ENCODE measurements at places on chromosomes 1 and 21.

GRCh38 chr1:3312898-3313575, 141.4 kb upstream of the ARHGEF16 start:
- DNase-seq, result peak; percentile 91

GRCh38 chr1:225835856-225836255, 25.9 kb downstream of the EPHX1 start:
- no peak for DNase-seq

- no peak for DNase-seq
Observed at GRCh38 chr21:32545948-32546441, 39.3 kb downstream of the TCP10L start.

DNA sequence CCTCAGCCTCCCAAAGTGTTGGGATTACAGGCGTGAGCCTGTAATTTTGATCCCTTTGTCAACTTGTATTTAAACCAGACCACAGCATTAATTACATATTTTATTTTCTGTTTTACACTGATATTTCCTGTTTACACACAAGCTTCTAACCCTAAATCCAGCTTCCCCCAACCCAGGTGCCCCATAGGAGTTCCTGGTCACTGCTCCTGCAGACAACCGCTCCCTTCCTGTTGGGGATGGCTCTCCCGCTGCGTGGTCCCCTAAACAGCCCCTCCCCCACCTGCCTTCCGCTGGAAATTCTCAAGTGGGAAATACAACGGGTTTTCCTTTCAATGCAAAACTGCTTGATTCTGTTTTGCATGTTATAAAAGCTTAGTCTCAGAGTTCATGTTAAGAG, 3.7 kb downstream of the CSTB start:
- DNase-seq, result peak; percentile 57

- DNase-seq, result peak; percentile 34
Observed at GRCh38 chr1:169161496-169162194, 55.2 kb downstream of the ATP1B1 start.

- no peak for DNase-seq
Observed at GRCh38 chr1:164058198-164058597, 500.8 kb upstream of the PBX1 start.

GRCh38 chr1:194256010-194256409, 1069.6 kb upstream of the B3GALT2 start:
- DNase-seq, result no peak

DNA sequence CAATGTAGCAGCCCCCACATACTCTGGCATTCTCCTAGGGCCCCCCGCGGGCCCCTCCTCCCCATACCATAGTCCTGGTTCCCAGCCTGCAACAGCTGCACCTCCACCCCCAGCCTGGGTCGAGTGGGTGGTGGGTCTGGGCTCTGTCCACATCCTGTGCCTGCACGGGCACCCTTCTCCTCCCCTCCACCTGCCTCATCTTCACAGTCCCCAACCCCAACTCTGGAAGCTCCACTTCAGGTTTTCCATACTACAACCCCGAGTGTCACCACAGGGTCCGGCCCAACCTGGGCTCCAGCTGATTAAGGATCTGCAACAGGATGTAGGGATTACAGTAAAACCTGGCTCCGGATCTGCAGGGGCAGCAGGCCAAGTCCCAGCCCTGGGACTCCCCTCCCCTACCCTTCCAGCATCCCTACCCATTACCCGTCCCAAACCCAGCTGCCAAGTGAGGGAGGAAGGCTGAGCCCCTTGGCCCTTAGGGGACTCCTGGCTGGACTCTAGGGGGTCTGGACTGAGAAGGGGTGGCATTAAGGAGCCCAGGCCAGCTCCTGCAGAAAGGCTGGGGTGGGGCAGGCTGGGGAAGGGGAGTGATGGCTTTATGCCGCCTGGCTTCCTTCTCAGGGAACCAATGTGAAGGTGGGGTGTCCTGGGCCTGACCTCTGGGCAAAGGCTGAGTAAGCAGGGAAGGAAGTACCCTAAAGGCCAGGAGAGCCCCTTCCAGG, 116.8 kb downstream of the CASZ1 start:
- no peak for DNase-seq

DNA sequence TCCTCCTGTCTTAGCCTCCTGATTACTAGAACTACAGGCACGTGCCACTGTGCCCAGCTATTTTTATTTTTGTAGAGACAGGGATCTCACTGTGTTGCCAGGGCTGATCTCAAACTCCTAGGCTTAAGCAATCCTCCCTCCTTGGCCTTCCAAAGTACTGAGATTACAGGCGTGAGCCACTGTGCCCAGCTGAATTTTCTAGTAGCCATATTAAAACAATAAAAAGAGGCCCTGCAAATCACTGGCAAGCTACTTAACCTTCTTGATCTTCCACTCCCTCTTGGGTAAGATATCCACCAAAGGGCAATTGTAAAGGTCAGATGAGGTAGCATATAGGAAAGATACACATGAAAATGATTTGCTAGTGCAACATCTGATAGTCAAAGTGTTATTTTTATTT, 65.6 kb upstream of the SRSF10 start:
- DNase-seq, result peak; percentile 20

DNA sequence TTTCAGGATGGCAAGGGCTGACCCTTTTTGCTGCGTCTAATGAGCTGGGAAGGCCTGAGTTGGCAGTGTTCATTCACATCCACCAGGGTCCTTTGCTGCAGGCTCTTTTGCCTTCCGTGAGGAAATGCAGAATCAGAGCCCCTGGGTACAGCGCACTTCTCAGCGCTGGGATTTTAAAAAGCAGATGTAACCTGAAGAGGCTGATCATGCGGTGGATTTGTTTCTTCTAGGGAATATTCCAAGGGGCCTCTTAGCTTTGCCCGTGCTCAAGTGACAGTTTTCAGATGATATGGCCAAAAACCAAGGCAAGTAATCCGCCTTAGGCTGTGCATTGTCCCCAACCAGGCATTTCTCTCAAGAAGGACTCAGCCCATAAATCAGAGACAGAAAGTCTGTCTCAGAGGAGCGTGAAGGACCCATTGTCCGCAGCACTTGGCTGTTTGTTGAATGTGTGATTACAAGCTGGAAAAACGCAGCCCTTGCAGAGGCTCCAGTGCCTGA, 237.6 kb downstream of the PTPRC start:
- no peak for DNase-seq

GRCh38 chr21:45393021-45393420, 11.9 kb upstream of the COL18A1 start:
- DNase-seq, result no peak

DNA sequence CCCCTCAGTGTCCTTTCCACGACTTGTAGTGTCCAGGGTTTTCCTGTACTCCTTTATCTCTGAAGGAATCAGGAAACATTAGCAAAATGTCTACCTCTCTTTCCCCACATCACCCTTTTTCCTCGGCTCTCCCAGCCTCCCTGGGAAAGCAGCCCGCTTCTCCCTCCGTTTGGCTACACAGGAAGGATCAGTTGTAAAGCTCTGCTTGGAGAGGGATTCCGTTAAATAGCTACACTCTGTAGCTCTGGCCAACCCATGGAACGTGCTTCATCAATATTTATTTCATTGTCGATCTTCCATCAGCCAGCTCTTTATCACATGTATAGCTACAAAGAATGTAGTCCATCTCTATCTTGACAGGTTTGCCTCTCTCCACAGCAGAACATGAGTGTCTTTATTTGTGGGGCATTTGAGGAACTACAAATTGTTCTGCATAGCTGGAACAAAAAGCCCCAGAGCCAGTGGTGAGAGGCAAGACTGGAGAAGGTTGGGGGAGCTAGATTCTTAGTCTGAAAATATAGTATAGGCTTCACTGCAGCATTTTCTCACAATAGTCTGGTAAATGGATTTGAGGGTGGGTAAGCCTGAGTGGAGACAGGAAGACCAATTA, 191.8 kb downstream of the SLC35F3 start:
- DNase-seq, result no peak

- DNase-seq, result no peak
Observed at GRCh38 chr1:90382161-90382560, 334.9 kb downstream of the BARHL2 start.

- no peak for DNase-seq
Observed at GRCh38 chr1:6593810-6594209, 8.9 kb downstream of the KLHL21 start.

DNA sequence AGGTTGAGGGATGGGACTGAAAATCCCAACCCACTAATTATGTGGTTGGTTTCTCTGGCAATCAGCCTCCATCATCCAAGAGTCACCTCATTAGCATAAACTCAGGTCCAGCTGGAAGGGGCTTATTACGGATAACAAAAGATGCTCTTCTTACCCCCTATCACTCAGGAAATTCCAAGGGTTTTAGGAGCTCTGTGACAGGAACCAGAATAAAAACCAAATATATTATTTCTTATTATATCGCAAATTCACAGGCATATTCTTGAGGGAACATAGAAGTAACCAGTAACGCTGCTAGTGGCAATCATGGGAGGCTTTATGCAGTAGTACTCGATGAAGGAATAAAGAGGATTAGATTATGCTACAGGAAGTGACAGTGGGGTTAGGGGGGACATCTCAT, 59.7 kb downstream of the ATF6 start:
- DNase-seq, result no peak

DNA sequence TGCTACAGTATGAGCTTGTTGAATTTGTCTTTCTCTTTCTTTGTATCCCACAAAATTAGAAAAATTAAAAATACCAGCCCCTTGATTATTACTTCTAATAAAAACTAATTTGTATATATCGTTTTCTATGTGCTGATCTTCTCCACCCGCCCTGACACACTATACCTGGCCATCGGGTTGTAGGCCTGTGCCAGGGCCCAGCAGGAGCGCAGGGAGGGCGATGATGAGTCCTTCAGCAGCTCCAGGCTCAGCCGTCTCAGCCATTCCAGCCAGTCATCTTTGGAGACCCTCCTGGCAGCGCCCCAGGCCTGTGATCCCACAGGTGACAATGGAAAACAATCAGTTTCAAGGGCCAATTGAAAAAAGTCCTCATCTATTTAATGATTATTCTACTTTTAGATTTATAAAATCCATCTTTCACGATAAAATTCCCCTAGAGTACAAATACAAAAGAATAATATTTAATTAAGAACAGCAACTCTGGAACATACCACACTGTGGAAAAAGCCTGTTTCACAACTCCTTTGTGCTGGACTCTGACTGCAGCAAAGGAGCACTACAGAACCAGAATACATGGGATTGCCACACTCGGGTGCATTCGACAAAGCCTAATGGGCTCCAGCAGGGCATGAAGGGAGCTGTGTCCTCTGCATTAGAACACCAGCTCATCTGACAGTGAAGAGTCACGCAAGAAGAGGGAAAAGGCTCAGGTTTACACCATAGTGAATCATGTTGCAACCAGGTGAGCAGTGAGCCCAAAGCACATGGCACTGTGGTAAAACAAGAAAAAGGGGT, 15.4 kb downstream of the ANGPTL7 start:
- DNase-seq, result no peak

DNA sequence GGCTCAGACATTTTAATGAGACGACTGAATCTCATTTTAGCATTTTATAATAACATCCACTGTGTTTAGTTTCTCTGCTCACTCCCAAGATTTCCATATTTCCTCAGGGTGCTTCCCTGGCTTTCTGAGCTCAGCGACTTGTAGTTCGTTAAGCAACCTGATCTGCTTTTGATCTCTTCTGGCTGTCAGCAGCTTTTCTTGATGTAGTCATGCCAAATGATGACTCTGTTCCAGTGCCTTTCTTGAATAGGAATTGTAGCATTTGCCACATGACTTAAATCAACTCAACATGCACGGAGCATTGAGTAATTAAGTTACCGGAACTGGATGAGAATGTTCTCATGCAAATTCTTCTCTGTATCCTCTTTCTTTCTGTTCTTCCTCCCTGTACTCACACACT, 246.1 kb downstream of the FMN2 start:
- DNase-seq, result no peak

GRCh38 chr1:197951089-197951488, 33.9 kb downstream of the LHX9 start:
- DNase-seq, result no peak

DNA sequence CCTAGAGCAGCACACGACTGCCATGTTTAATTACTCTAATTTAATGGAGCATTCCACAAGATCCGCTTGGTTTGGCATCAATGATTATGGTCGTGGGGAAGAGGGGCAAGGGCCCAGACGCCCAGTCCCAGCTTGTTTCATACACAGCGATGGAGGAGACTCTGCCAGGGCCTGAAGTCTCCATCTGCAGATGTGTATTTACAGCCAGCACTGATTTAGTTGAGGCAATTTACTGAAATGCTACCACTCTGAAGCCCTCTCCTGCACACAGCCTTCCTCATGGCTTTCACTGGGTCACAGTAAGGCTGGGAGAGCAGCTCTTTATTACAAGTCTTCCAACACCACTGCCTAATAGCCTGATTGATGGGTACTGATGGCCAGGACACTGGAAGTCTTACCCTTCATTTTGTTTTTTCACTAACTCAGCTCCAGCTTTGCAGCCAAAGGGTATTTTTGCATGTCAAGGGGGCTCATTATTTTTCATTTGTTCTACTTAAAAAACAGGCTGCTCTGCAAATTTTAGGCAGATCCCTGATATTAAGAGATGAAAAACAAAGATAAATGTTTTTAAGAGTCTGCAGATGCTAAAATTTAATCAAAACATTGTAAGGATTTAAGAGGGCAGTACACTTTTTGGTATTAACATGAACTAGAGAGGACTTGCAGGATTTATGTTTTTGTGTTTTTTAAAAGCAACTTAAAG, 236.3 kb downstream of the SIPA1L2 start:
- no peak for DNase-seq

- peak; percentile 89 for DNase-seq
Observed at GRCh38 chr1:34742667-34743270, 12.1 kb upstream of the GJB5 start.

DNA sequence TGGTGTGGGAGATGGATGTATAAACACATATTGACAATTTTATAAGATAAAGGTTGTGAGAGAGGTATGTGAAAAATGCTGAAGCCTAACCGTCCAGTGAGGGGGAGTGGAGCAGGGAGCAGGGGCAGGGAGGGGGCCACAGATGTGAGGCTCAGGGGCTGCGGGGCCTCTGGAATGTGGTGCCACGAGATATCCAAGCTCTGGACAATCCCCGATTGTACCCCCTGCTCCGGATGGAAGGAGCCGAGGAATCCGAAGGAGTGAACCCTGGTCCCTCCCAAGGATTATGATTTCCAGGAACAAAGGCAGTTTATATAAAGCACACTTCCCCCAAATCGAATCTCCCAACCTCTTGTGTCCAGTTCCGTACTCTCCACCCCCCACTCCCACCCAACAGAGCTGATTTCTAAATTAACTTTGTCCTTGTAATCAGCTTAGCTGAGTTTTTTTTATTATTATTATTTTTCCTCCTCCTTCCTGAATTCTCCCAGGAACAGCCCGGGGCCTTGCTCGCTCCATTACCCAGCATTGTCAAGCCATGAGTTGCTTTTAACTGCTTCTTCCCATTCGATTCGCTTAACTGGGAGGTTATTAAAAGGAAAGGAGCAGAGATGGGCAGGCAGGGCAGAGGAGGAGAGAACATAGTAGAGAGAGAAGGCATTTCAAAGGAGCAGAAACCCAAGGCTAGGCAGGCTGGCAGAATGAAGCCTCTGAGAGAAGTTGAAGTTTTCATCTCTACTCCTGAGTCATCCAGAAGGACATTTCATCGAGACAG, 9.4 kb downstream of the KIRREL1 start:
- no peak for DNase-seq

GRCh38 chr1:41838266-41838665, 80.5 kb downstream of the HIVEP3 start:
- DNase-seq, result no peak

GRCh38 chr1:33082575-33083108, 1.7 kb downstream of the AZIN2 start:
- DNase-seq, result no peak
